ENCODE measurements at places on chromosomes 2 and 18. TPM values are rescaled to one million over a fixed set of nuclear protein-coding genes. Genes with fewer than 3 reads are reported as not detected.

DNA sequence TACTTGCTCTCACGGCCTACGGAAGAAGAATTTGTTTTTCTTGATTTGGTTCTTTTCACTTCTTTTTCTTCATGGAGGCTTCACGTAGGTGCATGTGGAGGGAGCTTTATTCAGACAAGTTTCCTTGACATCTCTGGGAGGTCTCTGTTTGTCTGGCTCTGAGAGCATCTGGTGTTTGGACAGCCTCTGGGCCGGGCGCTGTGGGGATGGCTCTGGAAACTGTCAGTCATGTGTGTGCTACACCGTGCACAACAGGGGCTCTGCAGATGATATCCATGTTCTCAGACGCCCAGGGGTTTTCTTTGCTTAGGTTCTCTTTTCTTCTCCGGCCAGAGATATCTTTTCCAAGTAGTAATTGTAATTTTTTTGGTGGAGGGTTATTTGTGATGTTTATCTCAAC is 130.7 kb downstream of the SH3RF3 start:
- no peak for DNase-seq

GRCh38 chr2:133705287-133705686 is 137.0 kb upstream of the NCKAP5 start:
- DNase-seq = no peak

DNA sequence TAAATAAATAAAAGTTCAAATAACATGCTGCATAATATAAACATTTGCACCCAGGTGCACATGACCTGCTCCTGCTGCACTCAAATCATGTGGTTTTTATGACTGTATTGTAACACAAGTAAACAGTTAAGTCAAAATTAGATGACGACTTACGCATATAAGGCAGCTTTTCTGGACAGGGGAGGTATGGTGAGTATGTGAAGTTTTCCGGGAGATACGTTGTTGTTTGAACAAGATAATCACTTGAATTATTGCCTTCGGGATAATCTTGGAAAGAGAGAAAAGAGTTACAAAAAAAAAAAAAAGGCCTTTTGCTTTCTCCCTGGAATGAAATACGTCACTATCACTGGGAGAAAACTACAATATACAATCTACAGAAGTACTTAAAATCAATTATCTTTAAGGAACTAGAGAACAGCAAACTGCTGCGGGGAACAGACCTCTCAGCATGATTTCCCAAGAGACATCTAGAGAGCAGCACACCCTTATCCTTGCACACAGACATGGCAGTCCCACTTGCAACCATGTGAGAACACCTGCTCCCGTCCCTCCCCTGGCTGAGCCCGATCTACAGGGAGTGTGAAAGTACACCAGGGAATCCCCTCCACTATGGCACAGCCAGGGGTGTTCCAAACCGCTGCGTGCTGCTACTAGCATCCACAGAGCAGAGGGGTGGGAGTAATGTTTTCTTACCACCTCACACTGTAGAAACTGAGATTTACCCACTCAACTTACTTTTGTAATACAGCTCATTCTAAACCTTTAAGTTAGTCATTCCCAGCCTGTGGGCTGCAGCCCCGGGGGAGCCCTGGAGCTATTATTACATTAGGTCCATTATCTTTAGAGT is 26.3 kb downstream of the B4GALT6 start:
- no peak for DNase-seq

SEH1L gene
- total RNA-seq = 44.4 TPM

DNA sequence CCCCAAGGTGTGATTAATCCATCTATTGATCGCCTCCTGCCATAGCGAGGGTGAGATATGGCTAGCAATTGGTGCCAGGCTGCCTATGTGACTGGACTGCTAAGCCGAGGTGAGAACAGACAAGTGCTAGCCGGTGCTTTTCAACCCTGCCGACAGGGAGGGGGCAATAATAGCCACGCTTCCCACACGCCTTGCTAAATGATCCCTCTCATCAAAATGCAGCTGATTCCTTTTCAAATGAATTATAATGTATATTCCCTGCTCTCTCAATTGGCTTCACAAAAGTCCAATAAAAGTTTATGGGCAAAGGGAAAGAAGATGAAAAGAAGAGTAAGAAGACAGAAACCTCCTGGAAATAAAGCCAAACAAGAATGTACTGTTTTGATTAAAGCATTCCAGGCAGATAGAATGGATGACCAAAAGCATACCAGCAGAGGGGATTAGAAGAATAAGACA is 235.6 kb downstream of the ICOS start:
- DNase-seq = no peak

- DNase-seq = no peak
Measured at GRCh38 chr18:57052173-57052572, 94.7 kb upstream of the BOD1L2 start.

- DNase-seq = no peak
Measured at GRCh38 chr18:7021994-7022840, 95.4 kb downstream of the LAMA1 start.

INHBB gene
- total RNA-seq = 0.87 TPM

DNA sequence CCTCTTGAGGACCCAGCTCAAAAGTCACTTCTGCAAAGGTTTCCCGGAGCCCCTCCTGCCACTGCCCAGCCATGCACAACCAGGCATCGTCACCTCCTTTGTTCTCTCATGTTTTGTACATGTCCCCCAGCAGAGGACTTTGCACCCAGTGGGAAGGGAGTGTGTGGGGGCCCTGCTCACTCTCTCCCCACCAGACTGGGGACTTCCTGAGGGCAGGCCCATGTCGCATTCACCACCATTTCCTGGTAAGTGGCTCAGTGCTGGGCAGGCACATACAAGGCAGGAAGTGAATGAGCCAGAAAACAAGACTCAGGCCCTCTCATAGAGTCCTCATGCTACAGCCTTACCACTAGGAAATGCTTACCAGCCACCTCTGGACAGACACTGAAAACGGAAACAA is 18.9 kb downstream of the MRPL35 start:
- no peak for DNase-seq

- peak; percentile 77 for DNase-seq
Measured at GRCh38 chr2:216792222-216793021, 67.4 kb downstream of the TNP1 start.

Measured in epithelial cell of proximal tubule (primary cell).